Activated naive CD8-positive, alpha-beta T cell treated with anti-CD3 and anti-CD28 coated beads, Interleukin-2, amount 10 ng/mL, durations not matched to agents 7 days and 5 days (primary cell): ENCODE measurements at places on chromosomes 7 and 10. TPM values are rescaled to one million over a fixed set of nuclear protein-coding genes. Genes with fewer than 3 reads are reported as not detected.

GRCh38 chr7:133003052-133003910, 78.6 kb downstream of the CHCHD3 start:
- no peak for DNase-seq

DNA sequence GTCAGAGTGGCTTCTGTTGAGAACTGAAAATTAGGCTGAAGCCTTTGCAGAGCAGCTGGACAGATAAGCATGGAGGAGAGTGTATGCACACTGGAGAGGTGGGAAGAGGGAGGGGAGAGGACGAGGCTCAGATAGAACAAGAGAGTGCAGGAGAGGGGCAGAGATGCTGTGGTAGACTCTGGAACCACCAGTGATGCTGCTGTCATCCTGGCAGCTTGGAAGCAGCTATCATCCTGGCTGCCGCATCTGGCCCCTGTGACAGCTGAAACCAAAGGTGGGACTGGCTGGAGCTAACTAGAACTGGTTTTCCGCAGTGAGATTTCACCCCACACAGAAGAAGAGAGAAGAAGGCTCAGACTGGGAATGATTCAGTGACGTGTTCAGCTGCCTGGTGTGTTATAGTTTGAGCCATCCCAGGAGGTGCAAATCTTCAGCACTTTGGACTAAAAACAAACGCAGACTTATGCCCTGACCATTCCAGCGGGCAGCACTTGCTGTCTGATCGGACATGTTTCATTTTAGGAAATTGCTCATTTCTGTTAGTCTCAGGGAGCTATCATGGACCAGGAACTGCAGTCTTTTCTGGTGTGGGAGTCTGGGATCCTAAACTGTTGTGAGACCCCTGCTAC, 38.4 kb downstream of the EEPD1 start:
- DNase-seq = no peak

PRSS58 gene
- total RNA-seq = not detected

DNA sequence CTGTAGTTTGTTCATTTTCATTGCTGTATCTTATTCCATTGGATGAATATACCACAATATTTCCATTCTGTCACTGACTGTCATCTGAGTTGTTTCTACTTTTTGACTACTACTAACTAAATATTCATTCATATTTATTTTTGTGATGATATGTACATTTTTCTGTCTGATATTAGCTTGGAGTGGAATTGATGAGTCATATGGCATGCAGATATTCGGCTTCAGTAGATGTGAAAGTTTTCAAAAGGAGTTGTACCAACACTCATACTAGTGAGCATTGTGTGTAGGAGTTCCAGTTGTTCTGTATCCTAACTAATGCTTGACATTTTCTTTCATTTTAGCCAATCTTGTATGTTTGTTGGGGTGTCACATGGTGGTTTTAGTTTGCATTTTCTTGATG, 7.7 kb downstream of the RUNDC3B start:
- no peak for DNase-seq

GRCh38 chr7:37494926-37495325, 46.3 kb upstream of the ELMO1 start:
- no peak for DNase-seq

GRCh38 chr7:158776474-158776873, 52.8 kb downstream of the ESYT2 start:
- no peak for DNase-seq

GRCh38 chr7:138935465-138936011, 45.7 kb downstream of the KIAA1549 start:
- no peak for DNase-seq

- DNase-seq = no peak
These were observed 263.4 kb upstream of the PRKCQ start for GRCh38 chr10:6843481-6843881.

GRCh38 chr7:19707240-19707639, 1.6 kb downstream of the POLR1F start:
- DNase-seq = no peak

DNA sequence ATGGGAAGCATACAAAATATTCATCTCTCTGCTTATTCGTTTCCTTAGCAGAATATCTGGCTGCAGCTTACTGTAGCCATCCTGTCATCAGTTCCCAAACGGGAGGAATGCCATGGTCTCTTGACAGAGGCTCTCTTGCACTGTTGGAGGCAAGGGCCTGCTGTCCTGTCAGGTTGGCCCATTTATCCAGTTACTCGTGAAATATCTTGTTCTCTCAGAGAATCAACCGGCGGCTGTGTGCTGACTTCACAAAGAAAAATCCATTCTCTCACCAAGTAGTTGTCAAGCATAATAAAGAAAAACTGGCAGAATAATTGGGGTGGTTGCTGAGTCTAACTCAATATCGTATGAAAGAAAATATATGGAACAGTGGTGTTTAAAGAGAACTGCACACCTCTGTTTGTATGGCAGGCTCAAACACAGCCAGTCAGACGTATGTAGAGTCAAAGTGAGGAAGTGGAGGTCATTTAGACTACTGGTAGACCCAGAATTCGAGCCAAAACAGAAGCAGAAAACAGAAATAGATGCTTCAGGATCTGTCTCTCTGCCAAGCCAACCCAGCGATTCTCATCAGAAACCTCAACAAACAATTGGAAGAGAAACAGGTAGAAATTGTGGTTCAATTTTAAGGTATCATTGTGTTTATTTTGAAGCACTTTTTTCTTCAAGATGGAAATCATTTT, 349.2 kb upstream of the PRKCQ start:
- DNase-seq = no peak

GRCh38 chr10:12564173-12564572, 214.8 kb downstream of the CAMK1D start:
- DNase-seq = no peak

DNA sequence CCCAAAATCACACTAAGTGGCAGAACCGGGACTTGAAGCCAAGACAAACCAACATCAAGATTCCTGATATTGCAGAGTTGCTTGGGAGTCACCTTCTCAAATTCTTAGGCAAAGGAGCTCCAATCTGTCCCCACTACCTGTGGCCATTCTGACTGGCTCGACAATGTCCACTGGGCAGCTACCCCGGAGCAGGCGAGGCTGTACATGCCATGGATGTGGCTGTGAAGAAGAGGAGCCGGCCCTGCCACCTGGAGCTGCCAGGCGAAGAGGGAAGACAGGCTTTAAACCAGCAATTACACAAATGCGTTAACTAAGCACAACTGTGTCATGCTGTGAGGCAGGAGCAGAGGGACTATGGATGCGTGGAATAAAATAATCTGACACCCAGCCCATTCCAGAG, 18.1 kb downstream of the CAMK2G start:
- DNase-seq = no peak

GRCh38 chr10:124265776-124266467, 152.8 kb downstream of the OAT start:
- DNase-seq = no peak

ZPBP gene
- total RNA-seq = not detected

TMEM176B gene
- 0.82 TPM for total RNA-seq

HSPA12A gene
- 0.06 TPM for total RNA-seq

SSC4D gene
- 0.42 TPM for total RNA-seq

DNA sequence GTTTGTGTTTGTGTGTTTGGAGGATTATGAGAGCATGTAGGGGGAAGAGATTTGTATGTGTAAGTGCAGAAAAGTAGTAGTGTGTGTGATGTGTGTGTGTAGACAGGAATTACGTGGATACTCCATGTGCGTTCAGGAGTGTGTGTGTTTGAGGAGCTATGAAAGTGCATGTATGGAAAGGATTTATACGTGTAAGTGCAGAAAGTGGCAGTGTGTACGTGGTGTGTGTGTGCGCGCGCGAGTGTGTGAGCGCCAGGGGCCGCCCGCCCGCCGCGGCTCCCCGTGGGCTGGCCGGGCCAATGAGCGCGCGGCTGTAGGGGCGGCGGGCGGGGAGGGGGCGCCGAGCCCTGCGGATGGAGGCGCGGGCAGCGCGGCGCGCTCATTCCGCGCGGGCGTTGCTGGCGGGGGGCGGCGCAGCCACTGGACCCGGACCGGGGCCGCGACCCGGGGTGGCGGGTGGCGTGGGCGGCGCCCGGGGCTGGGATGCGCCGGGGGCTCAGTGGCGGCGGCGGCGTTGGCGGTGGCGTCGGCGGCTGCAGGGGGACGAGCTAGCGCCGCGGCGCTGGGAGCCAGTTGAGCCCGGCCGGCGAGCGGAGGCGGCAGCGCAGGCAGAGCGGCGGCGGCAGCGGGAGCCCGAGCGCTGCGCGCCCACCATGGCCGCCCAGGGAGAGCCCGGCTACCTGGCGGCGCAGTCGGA, at the start of gene BICC1:
Gene BICC1 (plus strand): TSS at position 382 of the 697 bp plus-strand sequence. CDS start 272 bp downstream, at position 654.
- DNase-seq = peak; percentile 42

DNA sequence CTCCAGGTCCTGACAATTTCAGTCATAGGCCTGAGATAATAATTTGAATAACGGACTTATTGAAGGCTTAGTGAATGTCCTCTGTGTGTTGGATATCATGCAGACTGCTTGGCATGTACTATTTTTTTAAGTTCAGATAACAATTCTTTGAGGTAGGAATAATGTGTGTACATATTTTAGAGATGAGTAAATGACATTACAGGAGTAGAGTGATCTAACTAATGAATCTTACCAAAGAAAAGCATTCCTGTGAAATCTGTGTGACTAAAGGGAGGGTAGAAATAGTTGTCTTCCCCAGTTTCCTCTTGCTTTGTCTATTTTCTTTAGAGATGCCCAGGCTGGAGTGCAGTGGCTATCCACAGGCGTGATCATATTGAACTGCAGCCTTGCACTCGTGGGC, 391.8 kb upstream of the ETV1 start:
- DNase-seq = no peak

SCART1 gene
- total RNA-seq = 6.3 TPM

TCF7L2 gene
- 2.2 TPM for total RNA-seq

DNA sequence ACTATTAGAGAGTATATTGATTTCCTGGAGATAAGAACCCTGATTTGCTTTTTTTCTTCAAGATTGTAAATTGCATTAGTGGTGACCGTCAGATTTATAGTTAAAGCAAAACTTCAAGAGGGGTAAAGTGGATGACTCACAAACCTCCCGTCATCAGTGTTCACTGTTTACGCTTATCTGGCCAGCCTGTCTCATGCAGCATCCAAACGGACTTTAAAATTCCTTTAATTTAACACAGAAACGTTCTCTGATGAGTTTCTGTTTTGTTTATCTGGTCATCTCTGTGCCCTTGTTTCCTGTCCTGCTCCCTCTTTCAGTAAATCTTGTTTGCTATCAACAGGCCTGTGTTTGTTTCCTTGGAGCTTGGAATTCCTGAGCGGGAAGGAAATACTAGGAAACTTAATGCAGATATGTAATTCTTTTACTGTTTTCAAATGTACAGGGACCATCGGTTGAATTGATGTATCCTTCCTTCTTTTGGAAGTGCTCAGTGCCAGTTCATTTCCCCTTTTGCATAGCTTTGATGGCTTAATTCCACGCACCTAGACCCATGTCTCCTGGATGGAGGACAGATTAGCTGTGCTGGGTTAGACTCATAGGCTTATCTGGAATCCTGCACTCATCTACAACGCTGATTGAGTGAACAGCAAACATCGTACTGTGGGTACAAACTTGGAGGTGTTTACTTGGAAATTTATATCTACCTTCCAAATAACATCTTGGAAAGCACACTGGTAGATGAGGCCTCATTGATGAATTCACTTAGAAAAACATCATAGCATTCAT, 21.3 kb downstream of the PTPRE start:
- no peak for DNase-seq

FXYD4 gene
- total RNA-seq = not detected

UPK3BL1 gene
- 41.8 TPM for total RNA-seq

DNA sequence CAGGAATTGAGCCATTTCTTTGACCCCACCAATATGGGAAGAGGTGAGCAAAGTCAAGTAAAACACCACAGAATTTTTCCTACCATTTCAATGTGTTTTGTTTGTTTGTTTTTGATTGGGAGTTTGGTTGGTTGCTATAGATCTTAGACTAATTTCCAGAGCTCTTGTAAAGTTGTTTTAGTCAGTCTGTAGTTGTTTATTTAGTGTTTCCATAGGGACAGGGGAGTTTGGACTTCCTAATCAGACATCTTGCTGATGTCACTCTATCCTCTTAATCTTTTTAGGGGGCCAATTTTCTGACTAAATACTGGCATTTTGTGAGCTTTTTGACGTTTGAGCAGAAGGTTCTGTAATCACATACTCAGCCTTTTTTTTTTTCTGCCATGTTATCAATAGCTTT, 266.9 kb downstream of the ABCA13 start:
- DNase-seq = no peak

GRCh38 chr10:30438021-30438850, 4.3 kb downstream of the MAP3K8 start:
- no peak for DNase-seq

C10orf67 gene
- not detected for total RNA-seq

DNA sequence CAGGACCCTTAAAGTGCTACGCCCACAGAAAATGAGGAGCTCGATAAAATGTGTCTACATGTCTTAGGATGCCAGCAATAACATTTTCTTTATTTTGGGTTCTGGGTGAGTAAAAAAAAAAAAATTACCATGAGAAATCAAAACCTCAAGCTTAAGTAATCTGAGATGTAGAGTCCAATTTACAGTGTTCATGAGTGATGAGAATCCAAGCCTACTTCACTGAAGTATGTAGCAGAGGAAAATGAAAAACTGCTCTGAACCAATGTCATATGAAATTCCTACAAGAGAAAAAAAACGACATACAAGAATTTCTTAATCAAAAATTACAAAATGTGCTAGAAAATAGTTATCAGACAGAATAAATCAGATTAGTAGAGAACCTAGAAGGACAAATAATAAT, 274.4 kb downstream of the HTR7 start:
- no peak for DNase-seq

GRCh38 chr7:51031216-51031615, 248.5 kb upstream of the GRB10 start:
- DNase-seq = no peak

MYL7 gene
- total RNA-seq = not detected

DNA sequence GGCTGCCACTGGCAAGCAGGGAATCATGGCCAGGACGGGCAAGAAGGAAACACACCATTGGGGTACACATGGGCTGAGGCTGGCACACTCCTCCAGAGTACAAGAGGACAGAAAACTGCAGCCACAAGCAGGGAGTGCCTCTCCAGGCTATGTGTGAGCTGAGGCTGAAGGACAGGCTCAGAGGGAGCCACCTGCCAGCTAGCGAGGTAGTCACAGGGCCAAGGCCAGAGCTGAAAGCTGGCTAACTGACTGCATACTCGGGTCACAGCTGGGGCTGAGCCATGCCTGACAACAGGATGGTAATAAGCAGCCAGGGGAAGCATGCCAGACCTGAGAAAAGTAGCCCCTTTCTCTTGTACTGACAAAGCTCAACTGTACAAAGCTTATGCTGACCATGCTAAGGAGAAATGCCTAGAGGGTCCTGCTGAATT, 52.0 kb downstream of the KIF5B start:
- no peak for DNase-seq

EPDR1 gene
- 0.25 TPM for total RNA-seq

WNT8B gene
- 0.91 TPM for total RNA-seq

ANKRD7 gene
- total RNA-seq = not detected

UBN2 gene
- total RNA-seq = 15.4 TPM

- no peak for DNase-seq
These were observed 50.5 kb downstream of the VIPR2 start for GRCh38 chr7:159094023-159094740.

DNA sequence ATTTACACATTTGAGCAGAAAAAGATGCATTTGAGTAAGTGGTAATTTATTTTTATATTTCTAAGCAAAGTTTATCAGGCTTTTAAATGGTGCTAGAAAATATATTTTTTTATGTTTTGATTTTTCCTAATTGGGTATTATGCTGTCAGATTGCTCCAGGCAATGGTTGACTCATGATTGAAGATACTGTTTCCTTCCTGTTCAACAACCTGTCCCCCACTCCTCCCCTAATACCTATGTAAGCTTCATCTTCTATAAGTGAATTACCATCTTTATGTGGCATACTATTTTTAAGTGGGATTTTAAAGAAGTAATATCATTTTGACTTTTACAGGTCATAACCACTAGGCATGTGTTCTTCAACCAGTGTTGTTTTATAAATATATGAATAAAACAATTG, 21.4 kb downstream of the TSPAN13 start:
- DNase-seq = no peak

RET gene
- not detected for total RNA-seq

FAM25G gene
- not detected for total RNA-seq
